ENCODE measurements at places on chromosomes 2 and 18. TPM values are rescaled to one million over a fixed set of nuclear protein-coding genes. Genes with fewer than 3 reads are reported as not detected.
A peak's percentile ranks its signal among the peaks of the same experiment; 100 is the strongest.

DNA sequence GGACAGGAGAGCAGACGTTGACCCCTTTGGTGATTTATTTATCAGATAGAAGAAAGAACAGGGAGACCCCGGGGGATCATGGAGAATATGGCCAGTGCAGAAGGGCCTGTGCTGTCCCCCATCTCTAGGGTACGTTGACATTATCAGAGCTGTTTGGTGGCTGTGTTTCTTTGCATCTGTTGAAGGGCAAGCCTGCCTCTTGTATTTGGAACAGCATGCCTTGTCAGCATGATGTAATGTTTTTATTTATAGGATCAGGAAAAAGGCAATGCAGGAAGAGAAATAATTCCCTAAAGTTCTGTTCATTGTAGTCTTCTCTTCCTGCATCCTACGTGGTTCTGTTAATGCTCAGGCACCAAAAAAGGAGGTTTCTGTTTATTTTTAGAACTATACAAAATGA is 49.8 kb upstream of the CABYR start:
- no peak for DNase-seq

GRCh38 chr2:10771786-10772185 is 40.8 kb downstream of the PDIA6 start:
- DNase-seq, result no peak

GRCh38 chr2:70939001-70939838 is 3.5 kb downstream of the ATP6V1B1 start:
- DNase-seq, result no peak

- peak; percentile 77 for DNase-seq
Measured at GRCh38 chr2:42844901-42845821, 52.8 kb upstream of the HAAO start.

- no peak for DNase-seq
Measured at GRCh38 chr2:105522645-105523044, 123.8 kb upstream of the FHL2 start.

DNA sequence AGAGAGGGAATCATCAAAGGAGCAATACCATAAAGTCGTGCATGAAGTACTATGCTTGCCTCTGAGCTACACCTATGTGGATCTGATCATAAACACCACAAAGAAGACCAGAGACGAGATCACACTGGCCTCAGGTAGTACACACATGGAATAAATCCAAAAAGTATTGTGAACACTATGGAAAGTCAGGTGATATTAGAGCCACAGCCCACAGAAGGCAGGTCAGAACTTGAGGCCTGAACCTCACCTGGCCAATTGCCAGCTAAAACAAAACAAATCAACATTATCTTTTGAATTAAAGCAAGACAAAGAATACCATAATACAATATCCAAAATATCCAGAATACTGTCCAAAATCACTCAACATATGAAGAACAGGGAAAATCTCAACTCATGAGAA is 371.1 kb downstream of the NCKAP5 start:
- no peak for DNase-seq

DNA sequence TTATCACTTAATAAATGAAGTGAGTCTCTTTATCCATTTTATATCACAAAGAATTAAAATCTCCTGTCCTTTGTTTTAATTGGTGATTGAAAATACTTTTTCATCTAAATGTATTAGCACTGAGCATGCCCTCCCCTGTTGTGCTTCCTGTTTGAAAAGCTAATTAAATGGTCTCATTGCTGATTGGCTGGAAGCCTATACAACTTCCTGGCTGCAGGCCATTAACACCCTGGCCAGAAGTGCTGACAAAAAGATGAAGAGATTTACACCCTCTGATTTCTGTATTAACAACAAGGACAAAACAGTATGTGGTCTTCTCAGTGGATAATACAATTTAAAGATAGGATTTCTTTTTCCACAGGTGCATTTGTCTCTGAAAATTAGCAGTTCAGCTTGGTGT is 548.0 kb downstream of the DCC start:
- no peak for DNase-seq

DNA sequence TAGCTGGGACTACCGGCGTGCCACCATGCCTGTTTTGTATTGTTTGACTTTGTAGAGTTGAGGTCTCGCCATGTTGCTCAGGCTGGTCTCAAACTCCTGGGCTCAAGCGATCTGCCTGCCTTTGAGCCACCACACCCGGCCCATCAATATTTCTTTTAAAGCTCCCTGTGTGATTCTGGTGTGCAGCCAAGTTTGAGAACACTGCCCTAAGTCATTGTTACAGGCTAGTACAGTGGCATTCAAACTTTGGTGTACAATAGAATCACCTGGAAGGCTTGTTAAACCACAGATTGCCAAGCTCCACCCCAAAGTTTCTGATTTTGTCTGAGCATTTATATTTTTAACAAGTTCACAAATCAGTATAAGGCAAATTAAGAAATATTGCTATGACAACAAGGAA is 99.9 kb downstream of the RBBP8 start:
- DNase-seq, result no peak

- peak; percentile 54 for DNase-seq
Measured at GRCh38 chr2:26455670-26456439, 22.1 kb downstream of the OTOF start.

- peak; percentile 69 for DNase-seq
Measured at GRCh38 chr18:55401638-55402191, 186.3 kb downstream of the TCF4 start.

- no peak for DNase-seq
Measured at GRCh38 chr2:159605441-159606178, 10.7 kb downstream of the BAZ2B start.

- no peak for DNase-seq
Measured at GRCh38 chr2:202771336-202771735, 100.2 kb downstream of the ICA1L start.

- peak; percentile 65 for DNase-seq
Measured at GRCh38 chr2:182144776-182145165, 159.1 kb downstream of the PPP1R1C start.

The TRIM43 gene
- not detected for total RNA-seq
